ENCODE measurements at places on chromosomes 4 and X.

- no peak for DNase-seq
These were observed 12.9 kb downstream of the DDX53 start for GRCh38 chrX:23012636-23013035.

- no peak for DNase-seq
These were observed 187.9 kb downstream of the EPHA5 start for GRCh38 chr4:65482410-65482809.

- DNase-seq = no peak
These were observed 9.6 kb downstream of the CTAG1A start for GRCh38 chrX:154594491-154594890.

- no peak for DNase-seq
These were observed 150.1 kb upstream of the SFRP2 start for GRCh38 chr4:153938994-153939393.

DNA sequence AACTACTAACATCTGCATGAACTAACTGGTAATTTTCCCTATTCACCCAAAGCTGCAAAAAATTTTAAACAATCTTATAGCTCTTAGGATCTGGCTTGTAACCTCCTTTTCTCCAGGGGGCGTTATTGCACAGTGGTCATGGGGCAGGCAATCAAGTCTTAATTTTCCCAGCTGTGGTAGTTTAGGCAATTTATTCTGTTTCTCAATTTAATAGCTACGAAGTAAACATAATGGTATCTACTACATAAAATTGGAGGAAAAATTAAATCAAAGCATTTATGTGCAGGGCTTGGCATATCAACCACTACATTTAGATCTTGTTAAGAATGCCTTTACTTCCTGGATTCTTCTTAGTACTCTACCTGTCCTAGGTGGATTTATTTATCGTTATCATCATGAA is 137.4 kb upstream of the GUCY1A1 start:
- no peak for DNase-seq

GRCh38 chr4:31984872-31985271 is 1264.7 kb downstream of the PCDH7 start:
- DNase-seq = no peak

DNA sequence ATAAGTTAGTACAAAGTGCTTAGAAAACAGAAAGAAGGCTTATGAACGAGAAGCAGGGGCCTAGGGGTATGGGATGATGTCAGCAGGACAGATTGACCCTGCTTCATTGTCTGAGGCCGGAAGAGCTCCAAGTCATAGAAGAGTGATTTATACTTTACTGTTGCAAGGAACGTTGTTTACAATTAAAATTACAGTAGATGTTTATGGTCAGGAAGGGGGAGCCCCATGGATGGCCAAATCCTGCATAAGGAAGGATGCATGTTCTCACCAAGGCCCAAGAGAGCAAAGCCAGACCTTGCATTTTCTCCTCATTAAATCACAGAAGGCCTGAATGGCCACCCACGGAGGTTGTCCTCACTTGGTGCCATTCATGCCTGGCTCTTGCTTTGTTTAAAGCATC is 115.3 kb downstream of the LDB2 start:
- no peak for DNase-seq

GRCh38 chrX:110691446-110691845 is 104.2 kb downstream of the CHRDL1 start:
- DNase-seq = no peak

- DNase-seq = no peak
These were observed 174.0 kb downstream of the SOWAHB start for GRCh38 chr4:76723924-76724323.

GRCh38 chrX:15336023-15336413 is 695 bp upstream of the PIGA start:
- DNase-seq = no peak

DNA sequence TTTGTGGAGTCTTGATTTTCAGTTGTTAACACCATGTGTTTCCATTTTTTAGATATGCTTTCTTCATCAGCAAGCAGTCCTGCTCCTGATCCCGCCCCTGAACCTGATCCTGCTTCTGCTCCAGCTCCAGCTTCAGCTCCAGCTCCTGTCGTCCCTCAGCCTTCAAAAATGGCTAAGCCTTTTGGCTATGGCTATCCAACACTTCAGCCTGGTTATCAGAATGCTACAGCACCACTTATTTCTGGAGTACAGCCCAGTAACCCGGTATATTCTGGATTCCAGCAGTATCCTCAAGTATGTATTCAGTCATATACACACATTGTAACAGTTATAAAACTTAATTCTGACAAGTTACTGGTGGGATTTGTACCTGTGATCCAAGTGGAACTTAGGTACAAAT is 60.9 kb downstream of the SEC24B start:
- DNase-seq = no peak

DNA sequence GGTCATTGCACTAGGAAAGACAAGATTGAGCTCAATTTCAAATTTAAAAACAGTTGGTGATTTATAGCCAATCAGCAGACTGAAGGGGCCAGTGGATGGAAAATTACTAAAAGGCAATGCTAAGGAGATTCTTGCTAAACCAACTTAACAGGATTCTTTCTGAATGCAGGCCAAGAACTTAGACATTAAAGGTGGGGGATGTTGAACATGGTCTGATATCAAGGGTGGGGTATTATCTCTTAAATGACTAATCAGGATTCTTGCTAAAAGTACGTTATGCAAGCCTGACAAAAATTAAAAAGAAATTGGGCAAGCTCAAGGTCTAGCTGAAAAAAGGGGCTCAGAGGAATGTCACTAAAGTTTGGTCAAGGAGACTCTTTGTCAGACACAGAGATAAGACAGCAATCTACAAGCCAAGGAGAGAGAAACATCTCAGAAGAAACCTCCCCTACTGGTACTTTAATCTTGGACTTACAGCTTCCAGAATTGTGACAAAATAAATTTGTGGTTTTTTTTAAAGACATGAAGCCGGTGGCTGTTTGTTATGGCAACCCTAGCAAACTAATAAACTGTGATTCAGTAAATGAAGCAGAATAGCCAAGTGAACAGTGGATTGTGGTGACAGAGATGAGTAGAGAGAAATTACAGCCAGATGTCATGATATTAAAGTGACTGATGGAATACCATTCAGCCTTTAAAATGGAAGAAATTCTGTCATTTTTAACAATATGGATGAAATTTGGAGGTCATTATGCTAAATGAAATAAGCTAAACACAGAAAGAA is 120.3 kb upstream of the KLHL4 start:
- DNase-seq = no peak

- no peak for DNase-seq
These were observed 5.7 kb downstream of the CD99 start for GRCh38 chrX:2696698-2697215.

DNA sequence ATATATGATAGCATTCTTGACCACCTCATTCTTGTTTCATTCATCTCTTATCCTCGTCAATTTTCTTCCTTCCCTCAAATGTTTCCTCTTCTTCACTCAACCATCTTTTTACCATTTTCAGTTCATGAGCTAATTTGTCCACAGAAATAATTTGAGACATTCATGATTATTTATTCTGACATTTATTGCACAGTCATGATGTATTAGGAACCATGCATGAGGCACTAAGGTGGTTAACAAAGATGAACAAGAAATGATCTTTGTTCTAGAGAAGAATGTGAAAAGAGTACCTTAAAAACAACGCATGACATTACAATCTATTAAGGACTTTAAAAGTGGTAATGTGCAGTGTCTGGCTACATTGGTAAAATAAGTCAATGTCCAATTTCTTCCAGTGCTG is 27.9 kb downstream of the TEC start:
- DNase-seq = no peak

GRCh38 chr4:6926081-6926480 is 16.5 kb downstream of the TBC1D14 start:
- no peak for DNase-seq

DNA sequence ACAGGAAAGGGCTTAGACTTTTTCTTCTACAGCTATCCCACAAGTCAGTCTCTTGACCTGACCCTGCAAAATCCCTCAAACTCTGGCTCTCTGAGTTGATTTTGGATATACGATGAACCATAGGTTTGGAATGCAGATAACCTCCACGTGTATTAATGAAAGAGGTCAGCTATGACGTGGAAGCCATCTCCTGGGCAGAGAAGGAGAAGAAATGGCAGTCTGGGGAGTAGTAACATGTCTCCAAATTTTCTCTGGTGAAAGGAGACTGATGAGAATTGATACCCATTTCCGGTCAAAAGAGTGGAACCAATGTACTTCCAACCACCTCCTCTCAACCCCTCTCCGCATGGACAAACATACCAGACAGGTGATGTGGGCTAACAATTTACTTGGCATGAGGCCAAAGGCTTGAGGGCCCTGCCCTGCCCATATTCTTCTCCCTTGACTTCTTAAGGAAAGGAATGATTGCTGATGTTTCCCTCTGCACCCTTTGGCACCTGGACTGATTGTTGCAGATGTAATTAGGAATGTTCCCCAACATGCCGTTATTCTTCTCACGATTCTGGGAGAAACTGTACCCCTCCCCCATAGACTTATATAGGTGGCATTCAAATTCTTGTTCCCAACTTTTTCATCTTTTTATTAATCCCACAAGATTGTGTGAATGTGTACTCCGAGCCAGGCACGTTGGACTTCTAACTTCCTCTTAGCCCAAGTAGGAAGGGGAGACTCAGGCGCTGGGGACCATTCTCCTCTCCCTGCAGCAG is 580 bp upstream of the PLS3 start:
- no peak for DNase-seq

- DNase-seq = no peak
These were observed 1.8 kb upstream of the DOCK11 start for GRCh38 chrX:118493653-118494297.

DNA sequence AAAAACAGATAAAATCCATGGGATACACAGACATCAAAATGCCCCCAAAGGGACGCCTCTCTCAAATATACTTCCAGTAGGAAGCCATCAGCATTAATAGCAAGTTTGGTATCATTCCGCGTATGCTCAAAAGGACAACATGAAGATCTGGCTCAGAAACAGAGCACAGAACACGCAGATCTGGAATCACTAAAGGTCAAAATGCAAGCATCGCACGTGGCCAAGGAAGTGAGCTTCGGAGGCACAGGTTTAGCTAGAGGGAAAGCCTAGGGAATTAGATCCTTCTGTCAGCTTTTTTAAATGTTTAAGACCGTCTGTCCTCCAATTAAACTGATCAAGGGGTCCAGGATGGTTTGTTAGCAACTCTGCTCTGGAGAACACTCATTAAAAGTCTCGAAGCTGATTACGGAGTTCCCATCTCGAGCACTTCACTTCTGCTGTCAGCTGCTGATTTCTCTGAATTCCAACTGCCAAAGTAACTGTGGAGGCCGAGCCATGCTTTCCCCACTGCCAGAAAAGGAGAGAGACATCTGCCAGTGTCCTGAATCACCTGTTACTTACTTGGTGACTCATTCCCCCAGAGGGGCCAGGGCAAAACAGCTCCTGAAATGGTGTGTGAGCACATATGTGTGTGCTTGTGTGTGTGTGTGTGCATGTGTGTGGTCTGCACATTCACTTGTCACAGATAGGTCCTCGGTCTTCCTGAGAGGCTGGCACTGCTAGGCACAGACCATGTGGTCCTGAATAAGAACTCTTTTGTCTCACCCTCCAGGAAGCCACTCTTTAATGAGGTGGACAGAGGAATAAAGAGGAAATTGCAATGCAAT is 177.7 kb upstream of the PPARGC1A start:
- no peak for DNase-seq

- no peak for DNase-seq
These were observed 7.7 kb downstream of the S100P start for GRCh38 chr4:6701371-6701770.

GRCh38 chr4:56215901-56216300 is 171.4 kb downstream of the AASDH start:
- DNase-seq = no peak

GRCh38 chrX:36898301-36898700 is 109.9 kb upstream of the FAM47C start:
- no peak for DNase-seq

- DNase-seq = no peak
These were observed 136.1 kb upstream of the GATB start for GRCh38 chr4:151896880-151897279.

- no peak for DNase-seq
These were observed 100.0 kb downstream of the SH3BGRL start for GRCh38 chrX:81301877-81302276.

- DNase-seq = no peak
These were observed 82.9 kb upstream of the PNPLA4 start for GRCh38 chrX:8010105-8010504.

GRCh38 chrX:108199691-108200090 is 108.1 kb downstream of the ATG4A start:
- no peak for DNase-seq

DNA sequence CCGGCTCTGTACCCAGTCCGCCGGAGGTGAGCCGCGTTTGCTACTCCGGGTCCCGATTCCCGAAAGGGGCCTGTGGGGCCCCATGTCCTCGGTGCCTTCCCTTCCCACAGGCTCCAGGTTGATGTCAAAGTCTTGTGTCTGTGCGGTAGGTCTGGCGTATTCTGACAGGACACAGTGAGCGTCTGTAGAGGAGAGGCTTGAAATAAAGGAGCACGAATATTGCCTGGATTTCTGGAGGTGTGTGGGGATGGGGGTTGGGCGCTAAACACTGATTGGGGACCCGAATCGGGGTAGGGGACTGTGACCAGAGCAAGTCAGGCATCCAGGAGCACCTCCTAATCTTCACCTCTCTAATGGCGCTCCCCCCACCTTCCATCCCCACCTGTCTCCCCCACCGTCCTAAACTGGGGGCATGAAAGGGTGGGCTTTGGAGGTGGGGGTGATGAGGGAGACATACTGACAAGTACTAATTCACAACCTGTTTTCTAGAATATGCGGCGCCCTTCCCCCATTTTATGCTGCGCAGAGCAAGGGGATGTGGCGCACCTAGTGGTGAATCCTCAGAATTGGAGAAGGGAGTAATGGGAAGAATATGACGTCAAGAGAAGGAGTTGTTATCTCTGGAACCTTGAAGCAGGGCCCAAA is 855 bp downstream of the GPRASP2 start:
- no peak for DNase-seq

DNA sequence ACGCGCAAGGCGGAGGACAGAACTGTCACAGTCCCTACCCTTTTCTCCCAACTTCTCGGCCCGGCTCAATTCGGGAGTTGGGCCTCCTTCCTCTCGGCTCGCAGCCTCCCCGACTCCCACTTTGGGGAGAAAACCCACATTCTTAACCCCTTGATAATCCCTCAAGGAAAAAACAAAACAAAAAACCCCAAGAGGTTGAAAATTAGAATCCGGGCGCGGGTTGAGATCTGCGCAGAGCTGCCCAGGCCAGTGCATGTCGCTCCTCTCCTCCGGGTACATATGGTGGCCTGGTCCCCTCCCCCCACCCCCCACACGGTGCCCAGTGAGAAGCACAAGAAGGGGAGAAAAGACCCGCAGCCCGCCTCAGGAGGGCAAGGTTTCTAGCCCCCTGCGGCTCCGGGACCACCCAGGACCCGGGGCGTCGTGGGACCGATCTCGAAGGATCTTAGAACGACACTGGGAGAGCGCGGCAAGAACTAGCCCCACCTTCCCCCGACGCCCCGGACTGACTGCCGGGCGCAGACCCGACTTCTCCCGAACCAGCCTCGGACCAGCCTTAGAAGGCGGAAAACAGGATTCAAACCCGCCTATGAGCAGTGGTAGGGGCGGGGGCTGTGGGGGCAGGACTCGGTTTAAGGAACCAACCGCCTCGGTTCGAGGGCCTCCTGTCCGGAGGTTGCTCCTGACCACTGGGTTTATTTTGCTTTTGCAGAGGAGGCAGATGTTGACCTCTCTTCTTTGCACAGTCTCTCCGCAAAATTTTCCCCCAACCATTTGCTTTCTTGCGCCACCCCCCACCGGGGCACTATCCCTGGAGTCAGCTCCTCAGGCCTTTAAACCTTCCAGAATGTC is 2.5 kb upstream of the PDGFRA start:
- DNase-seq = no peak

Data from cortex of kidney (tissue), 1 donor.